Heart left ventricle (tissue), 16 donors: ENCODE measurements at places on chromosomes 16 and 17. TPM values are rescaled to one million over a fixed set of nuclear protein-coding genes. Genes with fewer than 3 reads are reported as not detected.

Gene RASD1
- 18.4 TPM for polyA plus RNA-seq

Gene KCNG4
- polyA plus RNA-seq: not detected

Gene EVI2B
- 1.1 TPM for polyA plus RNA-seq

Gene ARHGAP44
- polyA plus RNA-seq: 4.3 TPM

Gene KRTAP2-1
- polyA plus RNA-seq: not detected

Gene HSPB9
- polyA plus RNA-seq: not detected

Gene CRYBA1
- not detected for polyA plus RNA-seq

Gene DPEP3
- polyA plus RNA-seq: not detected

Gene CES5A
- polyA plus RNA-seq: not detected

Gene IRX3
- polyA plus RNA-seq: 45.9 TPM

Gene KRT15
- polyA plus RNA-seq: 0.14 TPM

Gene ADAP2
- polyA plus RNA-seq: 3.5 TPM

Gene C17orf100
- 0.84 TPM for polyA plus RNA-seq

Gene HAS3
- polyA plus RNA-seq: 0.27 TPM

Gene YPEL3
- 106 TPM for polyA plus RNA-seq

Gene CHST5
- 0.61 TPM for polyA plus RNA-seq

Gene MFAP4
- 29.0 TPM for polyA plus RNA-seq

Gene APOH
- not detected for polyA plus RNA-seq

Gene TBX4
- polyA plus RNA-seq: not detected

Gene GSE1
- 18.1 TPM for polyA plus RNA-seq

Gene KRTAP1-1
- not detected for polyA plus RNA-seq

Gene KRT31
- not detected for polyA plus RNA-seq

Gene BHLHA9
- not detected for polyA plus RNA-seq

Gene TNFRSF17
- polyA plus RNA-seq: not detected

Gene MAF
- 3.0 TPM for polyA plus RNA-seq

Gene CUEDC1
- 29.6 TPM for polyA plus RNA-seq

Gene CA4
- 54.0 TPM for polyA plus RNA-seq
